Right lung (tissue), 10 donors: ENCODE measurements at places on chromosomes 16 and 17. TPM values are rescaled to one million over a fixed set of nuclear protein-coding genes. Genes with fewer than 3 reads are reported as not detected.

DNA sequence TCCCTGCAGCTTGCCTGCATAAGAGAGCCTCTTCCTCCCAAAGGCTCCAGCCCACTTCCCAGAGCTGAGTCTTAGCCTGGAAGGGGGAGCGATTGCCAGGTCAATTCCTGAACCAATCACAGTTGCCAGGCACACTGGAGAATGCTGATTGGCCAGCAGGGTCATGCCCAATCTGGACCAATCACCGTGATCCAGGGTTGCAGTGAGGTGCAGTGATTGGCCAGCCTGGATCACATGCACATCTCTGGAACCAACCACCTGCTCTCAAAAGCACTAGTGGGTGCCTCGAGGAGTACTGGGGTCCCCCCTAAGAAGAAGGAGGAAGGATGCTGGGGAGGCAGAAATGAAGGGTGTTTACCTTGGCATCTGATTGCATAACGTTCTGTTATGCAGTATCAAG lies 18.4 kb downstream of the NAGPA start:
- DNase-seq: no peak

GRCh38 chr16:85112364-85112763 lies at the start of gene CIBAR2:
Gene CIBAR2 (minus strand): TSS chr16:85112472. CDS start chr16:85112352, 120 bp downstream.
- DNase-seq: no peak

GRCh38 chr17:72930031-72930430 lies 162.5 kb downstream of the SLC39A11 start:
- no peak for DNase-seq

Gene GAS2L2
- 1.1 TPM for polyA plus RNA-seq

DNA sequence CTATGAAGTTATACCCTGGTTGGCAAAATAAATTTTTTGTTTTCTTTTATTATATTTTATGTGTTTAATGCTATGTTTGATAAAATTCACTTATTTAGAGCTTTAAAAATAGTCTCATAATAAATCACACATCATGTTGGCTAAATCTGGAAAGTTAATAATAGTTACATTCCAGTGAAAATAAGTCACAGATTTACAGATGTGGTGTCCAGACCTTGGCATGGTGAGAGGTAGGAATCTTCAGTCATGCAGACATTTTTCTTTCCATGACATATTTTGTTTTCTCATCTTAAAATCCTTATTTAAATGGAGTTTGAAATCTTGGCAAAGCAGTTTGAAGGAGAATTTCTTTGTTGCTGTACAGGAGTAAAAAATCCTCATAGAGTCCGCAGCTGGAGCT lies 48.1 kb upstream of the GOSR1 start:
- no peak for DNase-seq

DNA sequence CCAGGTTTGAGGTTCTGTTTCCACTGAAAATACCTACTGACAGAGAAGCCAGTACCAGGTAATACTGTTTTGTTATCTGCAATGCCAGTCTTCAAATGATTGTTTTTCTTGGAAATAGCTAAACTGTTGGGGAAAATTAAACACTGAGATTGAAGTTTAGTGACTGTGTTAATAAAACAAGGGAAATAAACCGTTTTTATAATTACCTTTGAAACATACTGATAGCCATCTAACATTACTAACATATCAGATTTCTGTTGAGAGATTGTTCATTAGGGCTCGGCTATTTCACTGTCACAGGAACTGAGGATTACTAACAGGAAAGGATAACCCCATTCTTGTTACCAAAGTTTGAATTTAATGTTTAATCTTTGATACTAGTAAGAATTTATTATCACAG lies 42.1 kb downstream of the CYB5B start:
- no peak for DNase-seq

Gene TBC1D3B
- 11.0 TPM for polyA plus RNA-seq

Gene RTN4RL1
- 0.34 TPM for polyA plus RNA-seq

GRCh38 chr16:21228361-21228872 lies 5.1 kb upstream of the ANKS4B start:
- no peak for DNase-seq

DNA sequence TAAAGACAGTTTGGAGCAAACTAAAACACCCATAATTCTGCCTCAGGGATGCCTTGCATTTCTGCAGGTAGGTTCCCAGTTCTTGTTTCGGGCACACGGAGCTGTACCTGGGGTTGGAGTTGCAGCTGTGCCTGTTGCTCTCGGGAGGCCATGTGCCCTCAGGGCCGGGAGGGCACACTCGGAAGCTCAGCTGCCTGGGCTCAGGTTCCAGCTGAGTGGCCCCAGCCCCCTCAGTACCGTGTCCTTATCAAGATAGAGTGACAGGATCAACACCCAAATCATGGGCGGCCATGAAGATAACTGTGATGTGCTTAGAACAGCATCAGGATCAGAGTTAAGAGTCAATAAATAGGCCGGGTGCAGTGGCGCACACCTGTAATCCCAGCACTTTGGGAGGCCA lies 107.9 kb downstream of the SNX29 start:
- no peak for DNase-seq

DNA sequence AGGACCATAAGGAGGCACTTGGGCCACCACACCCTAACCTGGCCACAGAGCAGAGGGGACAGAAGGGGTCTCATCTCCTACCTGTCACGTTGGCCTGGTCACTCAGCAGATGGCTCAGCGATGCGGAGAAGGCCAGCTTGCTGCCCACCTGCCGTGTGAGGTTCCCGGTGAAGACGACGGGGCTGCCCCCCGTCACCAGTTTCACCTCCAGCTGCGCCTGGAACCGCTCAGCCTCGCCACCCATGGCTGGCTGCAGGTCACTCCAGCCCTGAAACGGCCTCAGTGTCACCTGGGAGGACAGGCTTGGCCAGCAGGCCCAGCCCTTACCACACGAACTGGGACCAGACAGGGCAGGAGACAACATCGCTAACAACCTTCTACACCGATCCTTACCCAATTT lies 116.8 kb downstream of the RMI2 start:
- DNase-seq: no peak

DNA sequence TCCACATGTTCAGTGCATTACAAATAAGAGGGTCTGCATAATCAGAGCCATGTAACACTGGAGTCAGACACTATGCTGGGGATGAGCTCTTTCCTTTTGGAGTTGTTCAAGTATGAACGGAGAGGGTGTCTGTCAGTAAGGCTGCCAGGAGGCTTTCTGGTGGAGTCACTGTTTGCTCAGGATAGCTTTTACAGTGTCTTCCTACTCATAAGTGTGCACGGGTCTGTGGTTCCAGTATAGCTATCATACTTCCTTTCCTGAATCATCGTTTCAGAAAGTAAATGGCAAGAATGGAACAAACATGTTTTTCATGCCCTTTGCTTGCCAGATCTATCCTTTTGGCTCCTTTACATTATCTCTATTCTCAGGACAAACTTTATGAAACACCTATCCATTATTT lies 152.7 kb upstream of the CDH11 start:
- no peak for DNase-seq

GRCh38 chr17:28242791-28243190 lies 76.2 kb upstream of the TMEM97 start:
- no peak for DNase-seq

Gene DOC2A
- 3.8 TPM for polyA plus RNA-seq

GRCh38 chr17:76276461-76277299 lies 11.5 kb downstream of the UBALD2 start:
- no peak for DNase-seq

DNA sequence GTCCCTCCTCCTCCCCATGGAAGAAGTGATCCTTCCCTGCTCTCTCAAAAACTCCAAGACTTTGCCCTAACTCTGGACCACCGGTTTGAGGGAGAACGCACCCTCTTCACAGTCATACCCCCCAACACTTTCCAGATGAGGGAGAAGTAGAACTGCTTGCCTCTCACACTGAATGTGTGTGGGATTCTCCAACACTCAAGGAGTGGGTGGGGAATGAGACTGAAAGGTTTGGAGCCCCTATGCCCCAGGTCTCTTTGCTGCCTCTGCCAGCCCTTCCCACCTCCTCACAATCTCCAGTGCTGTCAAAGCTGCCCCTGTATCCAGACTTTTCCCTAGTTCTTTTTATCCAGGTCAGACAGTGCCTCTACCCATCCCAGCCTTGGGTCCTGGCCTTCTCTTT lies 11.4 kb downstream of the HOXB4 start:
- no peak for DNase-seq

DNA sequence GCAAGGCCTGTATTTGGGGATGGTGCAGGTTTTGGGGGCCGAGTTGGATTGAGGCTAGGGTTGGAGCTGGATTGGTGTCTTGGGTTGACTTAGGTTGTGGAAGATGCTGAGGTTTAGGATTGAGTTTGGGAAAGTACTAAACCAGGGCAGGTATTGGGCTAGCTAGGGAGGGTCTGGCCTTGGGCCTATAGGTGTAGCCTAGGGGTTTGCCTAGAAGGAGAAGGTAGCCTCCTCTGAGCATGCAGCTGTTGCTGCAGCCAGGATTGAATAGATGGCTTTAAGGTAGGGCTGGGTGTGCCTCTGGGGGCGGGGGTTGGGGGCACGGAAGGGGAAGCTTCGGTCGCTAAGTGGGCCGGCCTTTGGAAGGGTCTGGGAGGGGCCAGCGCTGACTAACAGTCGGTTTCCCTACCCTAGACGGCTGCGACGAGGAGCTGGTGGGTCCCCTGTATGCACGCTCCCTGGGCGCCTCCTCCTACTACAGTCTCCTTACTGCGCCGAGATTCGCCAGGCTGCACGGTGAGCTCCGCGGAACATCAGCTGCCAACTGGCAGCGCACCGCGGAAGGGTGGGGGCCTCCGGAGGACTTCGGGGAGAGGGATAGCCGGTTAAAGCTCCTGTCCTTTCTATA lies 1.2 kb downstream of the CNTNAP1 start:
- no peak for DNase-seq
